ENCODE measurements at places on chromosomes 6 and 20.

GRCh38 chr6:16267428-16268263 lies 29.3 kb downstream of the GMPR start:
- no peak for DNase-seq

GRCh38 chr6:114140416-114140815 lies 169.5 kb upstream of the HDAC2 start:
- no peak for DNase-seq

- no peak for DNase-seq
These were observed 286.4 kb upstream of the IRAK1BP1 start for GRCh38 chr6:78580923-78581322.

DNA sequence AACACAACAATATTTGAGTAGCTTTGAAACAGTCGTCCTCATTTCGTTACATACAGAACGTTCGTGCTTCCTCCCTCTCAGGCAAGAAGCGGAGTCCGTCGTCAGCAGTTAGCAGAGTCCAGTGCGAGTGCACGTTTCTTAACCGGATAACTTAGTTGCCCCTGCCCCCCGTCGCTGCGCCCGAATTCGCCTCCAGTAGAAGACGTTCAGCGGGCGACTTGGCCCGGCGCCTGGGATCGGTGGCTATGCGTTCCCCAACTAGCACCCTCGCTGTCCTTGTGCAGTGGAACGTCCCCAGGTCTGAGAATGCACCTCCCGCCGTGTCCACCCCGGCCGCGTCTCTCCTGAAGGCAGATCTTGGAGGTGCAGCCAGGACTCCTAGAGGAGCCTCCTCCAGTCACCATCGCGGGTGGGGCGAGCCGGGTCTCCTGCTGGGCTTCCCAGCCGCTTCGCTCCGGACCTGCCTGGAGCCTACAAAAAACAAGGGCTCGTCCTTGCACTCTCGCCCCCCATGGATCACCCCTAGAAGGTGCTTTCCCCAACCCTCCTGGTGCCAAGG lies 910 bp upstream of the PCSK2 start:
- DNase-seq = no peak

DNA sequence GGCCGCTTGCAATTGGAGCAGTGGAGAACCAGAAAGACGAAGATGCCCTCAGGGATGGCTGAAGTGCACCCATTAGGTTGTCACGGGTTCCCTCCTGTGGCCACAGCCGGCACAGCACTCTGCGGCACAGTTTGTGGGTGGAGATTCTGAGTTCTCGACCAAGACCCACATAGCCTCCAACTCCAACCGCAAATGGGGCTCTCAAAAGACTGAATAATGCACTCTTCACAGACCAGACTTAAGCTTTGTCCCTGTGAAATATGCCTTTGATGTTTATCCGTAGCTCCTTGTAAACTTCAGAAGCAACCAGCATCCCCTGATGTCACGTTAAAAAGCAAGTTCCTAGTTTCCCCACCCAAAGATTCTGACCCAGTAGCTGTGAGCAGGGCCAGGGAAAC lies 934 bp upstream of the CST9 start:
- DNase-seq = peak; percentile 83

DNA sequence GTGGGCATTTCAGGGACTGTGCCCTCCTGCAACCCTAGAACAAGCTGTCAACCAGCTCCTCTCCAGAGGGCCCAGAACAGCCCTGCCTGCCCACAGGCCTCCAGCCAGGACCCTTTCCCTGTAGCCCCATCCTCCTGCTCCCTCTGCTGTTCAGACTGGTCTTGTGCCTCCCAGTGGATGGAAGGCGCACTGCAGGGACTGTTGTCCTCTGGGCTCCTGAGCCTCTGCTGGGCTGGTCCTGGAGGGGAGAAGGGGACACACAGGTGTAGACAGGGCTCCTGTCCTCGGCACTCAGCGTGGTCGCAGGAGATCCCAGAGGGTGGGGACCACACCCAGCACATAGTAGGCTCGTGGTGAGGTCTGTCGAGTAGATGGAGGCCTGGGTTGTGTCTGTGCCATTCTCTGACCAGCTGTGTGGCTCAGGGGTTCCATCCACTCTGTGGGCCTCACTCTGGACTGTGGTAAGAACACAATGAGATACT lies 11.5 kb downstream of the ITPR3 start:
- DNase-seq = peak; percentile 77

- DNase-seq = no peak
These were observed 231.6 kb downstream of the THBS2 start for GRCh38 chr6:169022079-169022478.

DNA sequence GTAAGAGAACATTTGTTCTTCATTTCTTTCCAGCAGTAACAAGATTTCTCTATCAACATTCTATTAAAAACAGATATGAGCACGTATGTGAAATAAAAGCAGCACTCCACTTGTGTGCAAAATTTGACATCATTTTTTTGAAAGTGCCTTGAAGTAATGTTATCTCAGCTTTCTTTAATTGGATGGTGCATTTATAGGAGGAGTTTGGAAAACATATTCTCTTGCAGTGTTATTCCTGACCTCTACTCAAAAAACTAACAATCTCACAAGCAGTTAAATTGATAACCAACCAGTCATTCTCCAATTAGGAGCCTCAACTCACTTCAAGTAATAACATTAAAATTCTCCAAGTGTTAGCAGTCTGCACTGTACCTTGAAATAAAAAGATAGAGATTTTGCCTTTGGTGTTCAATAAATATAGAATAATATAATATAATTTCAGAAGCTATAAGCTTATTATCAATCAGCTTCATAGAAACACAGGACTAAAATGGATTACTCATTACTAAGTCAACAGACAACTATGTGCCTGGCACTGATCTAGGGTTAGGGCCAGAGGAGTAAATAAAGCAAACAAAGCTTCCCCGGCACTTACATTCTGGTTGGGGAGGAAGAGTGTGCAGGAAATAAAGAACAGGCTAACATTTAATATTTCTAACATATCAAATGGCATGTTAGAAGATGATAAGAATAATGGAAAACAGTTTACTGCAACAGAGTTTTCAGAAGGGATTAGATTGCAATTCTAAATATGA lies 149.0 kb upstream of the SGK1 start:
- no peak for DNase-seq

GRCh38 chr20:33900521-33901131 lies 89.5 kb downstream of the CHMP4B start:
- DNase-seq = no peak

- no peak for DNase-seq
These were observed 180.4 kb downstream of the BTBD9 start for GRCh38 chr6:38459291-38459690.

DNA sequence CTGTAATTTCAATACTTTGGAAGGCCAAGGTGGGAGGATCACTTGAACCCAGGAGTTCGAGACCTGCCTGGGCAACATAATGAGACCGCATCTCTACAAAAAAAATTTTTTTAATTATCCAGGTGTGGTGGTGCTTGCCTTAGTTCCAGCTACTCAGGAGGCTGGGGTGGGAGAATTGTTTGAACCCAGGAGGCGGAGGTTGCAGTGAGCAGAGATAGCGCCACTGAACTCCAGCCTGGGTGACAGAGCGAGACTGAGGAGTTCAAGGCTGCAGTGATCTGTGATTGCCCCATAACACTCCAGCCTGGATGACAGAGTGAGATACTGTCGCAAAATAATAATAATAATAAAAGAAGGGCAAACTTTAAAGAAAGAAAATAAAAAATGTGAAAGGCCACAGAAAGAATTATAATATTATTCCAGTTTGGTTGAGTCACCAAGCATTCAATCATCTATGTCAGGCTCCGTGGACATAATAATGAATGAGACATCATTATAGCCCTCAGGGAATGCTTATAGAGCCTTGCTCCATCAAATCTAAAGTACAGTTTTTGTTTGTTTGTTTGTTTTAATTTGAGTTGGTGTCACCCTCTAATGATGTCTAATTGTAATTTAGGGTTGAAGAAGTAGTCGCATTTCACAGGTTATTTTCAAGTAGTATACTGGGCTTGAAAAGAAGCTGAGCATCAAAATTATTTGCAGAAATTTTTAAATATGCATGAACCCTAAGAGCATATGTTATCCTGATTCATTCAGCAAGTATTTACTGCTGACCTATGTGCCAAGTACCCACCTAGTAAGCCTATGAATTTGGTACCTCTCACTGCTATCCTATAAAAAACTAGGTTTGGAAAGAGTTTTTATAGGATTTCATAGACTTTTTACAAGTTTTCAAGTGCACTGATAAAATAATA lies 15.1 kb downstream of the GLYATL3 start:
- no peak for DNase-seq

DNA sequence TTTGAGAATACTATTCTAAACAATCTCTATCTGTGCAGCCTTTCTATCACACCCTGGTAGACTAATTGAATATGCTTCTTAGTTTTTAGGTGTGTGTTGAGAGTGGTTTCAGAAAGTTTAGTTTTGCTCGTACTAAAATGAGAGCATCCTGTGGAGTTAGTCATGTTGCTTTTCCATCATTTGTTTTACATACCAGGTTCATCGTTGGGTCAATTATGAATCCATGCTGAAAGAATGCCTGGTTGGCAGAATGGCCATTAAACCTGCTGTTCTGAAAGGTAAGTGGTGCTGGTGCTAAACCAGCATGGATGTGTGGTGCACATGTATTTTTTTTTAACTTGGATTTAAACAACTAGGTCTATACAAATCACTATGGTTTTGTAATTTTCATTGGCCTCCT lies 49.3 kb downstream of the CYB5R4 start:
- DNase-seq = no peak

GRCh38 chr6:133621751-133622150 lies 267.2 kb upstream of the TCF21 start:
- DNase-seq = no peak

DNA sequence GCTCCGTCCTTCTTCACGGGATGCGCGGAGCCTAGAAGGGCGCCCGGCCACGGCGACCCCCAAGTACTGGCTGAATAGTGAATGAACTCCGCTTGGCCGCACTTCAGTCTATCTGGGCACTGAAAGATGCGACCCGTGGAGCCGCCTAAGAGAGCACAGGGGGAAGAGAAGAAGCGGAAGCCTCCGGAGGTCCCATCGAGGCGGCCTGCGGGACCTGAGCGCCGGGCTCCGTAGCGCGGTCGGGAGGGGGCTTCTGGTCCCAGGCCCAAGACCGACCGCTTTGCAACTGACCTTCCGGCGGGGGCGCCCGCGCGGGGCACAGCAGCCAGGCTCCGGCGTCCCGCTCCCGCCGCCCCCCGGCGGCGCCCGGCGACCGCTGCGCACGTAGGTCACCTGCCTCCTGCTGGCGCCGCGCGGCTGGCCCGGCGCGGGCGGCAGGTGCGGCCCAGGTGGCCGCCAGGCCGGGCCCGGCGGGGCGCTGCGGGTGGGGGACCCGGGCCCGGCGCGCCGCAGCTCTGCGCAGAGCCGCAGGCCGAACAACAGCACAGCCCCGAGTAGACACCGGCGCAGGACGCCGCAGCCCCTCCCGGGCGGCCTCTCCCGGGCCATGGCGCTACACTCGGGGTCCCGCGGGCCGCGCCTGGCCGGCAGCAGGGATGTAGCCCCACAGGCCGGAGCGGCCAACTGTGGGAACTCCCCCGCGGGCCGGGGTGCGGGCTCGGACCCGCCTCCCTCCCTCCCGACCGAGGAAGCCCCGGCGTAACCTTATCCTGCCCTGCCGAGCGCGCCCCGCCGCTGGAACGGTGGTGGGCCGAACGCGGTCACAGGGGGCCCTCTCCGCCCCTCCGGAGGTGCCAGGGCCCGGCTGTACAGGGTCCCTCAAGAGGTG lies at the start of gene METTL24:
TSS of gene METTL24 (minus strand) at position 686 of the 889 bp plus-strand sequence. CDS start at position 609, 77 bp downstream.
- DNase-seq = peak; percentile 33

- peak; percentile 60 for DNase-seq
These were observed 815 bp downstream of the UTRN start for GRCh38 chr6:144285798-144286502.

- DNase-seq = no peak
These were observed 135.1 kb downstream of the PLG start for GRCh38 chr6:160837146-160837545.

- no peak for DNase-seq
These were observed 381.6 kb downstream of the GJA1 start for GRCh38 chr6:121816906-121817540.
